Activated CD4-positive, alpha-beta T cell treated with anti-CD3 and anti-CD28 coated beads, Interleukin-2, amount 10 ng/mL, durations not matched to agents 7 days and 5 days (primary cell): ENCODE measurements at places on chromosomes 2 and 18. TPM values are rescaled to one million over a fixed set of nuclear protein-coding genes. Genes with fewer than 3 reads are reported as not detected.

DNA sequence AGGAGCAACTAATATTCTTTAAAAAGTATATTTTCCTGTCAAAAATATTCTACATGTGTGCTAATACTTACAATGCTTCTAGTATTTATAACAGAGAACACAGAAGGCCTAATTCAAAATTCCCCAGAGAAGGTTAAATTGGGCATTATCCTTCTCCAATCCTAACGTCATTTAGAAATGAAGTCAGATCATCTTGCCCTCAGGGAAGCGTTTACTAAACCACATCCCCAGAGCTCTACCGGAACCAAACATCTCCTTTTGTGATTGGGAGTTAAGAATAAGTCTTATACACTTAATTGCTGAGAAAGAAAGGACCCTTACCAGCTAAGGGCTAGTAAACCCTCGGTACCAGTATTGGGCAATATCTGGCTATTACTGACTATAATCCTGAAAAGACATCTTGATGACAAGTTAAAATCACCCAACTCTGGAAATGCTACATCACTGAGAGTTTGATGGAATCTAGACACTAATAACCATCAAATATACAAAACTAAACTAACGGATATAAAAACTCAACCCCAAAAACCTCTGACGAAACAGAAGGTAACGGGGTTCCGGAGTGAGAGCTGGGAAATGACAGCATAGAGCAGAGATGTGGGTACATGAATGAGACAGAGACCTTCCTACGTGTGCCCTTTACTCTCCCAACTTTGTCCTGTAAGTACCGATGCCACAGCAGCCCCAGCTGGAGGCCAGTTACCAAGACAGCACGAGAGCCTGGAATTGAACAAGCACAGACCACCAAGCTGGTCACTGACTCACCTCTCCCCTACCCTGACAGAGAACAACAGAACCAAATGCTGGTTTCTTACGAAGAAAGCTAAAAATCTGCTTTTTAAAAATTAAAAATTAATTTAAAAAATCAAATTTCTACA lies 35.0 kb downstream of the WDSUB1 start:
- no peak for DNase-seq
- no peaks in the 10 kb centered on the region for H3K27me3 ChIP-seq
- peaks cover 2% of the 10 kb centered on the region for H3K4me1 ChIP-seq
- peaks cover 18% of the 10 kb centered on the region for H3K36me3 ChIP-seq

GRCh38 chr18:55982992-55983391 lies 395.0 kb upstream of the TCF4 start:
- no peak overlapping the region for H3K4me3 ChIP-seq
- H3K27me3 ChIP-seq: no peaks in the 10 kb centered on the region
- DNase-seq: no peak
- no peak overlapping the region for H3K27ac ChIP-seq
- no peaks in the 10 kb centered on the region for H3K36me3 ChIP-seq

- no peaks in the 10 kb centered on the region for H3K36me3 ChIP-seq
- no peak for DNase-seq
- H3K4me1 ChIP-seq: peaks cover 5% of the 10 kb centered on the region
- H3K4me3 ChIP-seq: no peak overlapping the region
- no peak overlapping the region for H3K27ac ChIP-seq
Observed at GRCh38 chr18:6731222-6731596, 1.7 kb downstream of the ARHGAP28 start.

- no peaks in the 10 kb centered on the region for H3K36me3 ChIP-seq
- no peak for DNase-seq
- H3K4me3 ChIP-seq: no peak overlapping the region
- no peaks in the 10 kb centered on the region for H3K4me1 ChIP-seq
- H3K27me3 ChIP-seq: peaks cover 14% of the 10 kb centered on the region
Observed at GRCh38 chr2:109670556-109671411, 56.6 kb downstream of the SOWAHC start.

GRCh38 chr2:101887328-101887727 lies 104.4 kb upstream of the IL1R2 start:
- DNase-seq: no peak
- H3K36me3 ChIP-seq: peaks cover 77% of the 10 kb centered on the region
- no peak overlapping the region for H3K4me3 ChIP-seq
- no peaks in the 10 kb centered on the region for H3K27me3 ChIP-seq
- H3K27ac ChIP-seq: no peak overlapping the region

- H3K4me3 ChIP-seq: no peak overlapping the region
- H3K27me3 ChIP-seq: peaks cover 2% of the 10 kb centered on the region
- no peaks in the 10 kb centered on the region for H3K4me1 ChIP-seq
- no peak overlapping the region for H3K27ac ChIP-seq
Observed at GRCh38 chr2:109692013-109692743, 78.0 kb downstream of the SOWAHC start.

- no peak overlapping the region for H3K4me3 ChIP-seq
- H3K36me3 ChIP-seq: peaks cover 8% of the 10 kb centered on the region
- H3K27me3 ChIP-seq: no peaks in the 10 kb centered on the region
- H3K27ac ChIP-seq: peak overlapping the region; percentile 62
Observed at GRCh38 chr2:135791418-135792190, 45.4 kb downstream of the LCT start.

GRCh38 chr2:134791616-134792015 lies 46.8 kb upstream of the ACMSD start:
- H3K36me3 ChIP-seq: no peaks in the 10 kb centered on the region
- no peak for DNase-seq
- H3K27ac ChIP-seq: no peak overlapping the region

DNA sequence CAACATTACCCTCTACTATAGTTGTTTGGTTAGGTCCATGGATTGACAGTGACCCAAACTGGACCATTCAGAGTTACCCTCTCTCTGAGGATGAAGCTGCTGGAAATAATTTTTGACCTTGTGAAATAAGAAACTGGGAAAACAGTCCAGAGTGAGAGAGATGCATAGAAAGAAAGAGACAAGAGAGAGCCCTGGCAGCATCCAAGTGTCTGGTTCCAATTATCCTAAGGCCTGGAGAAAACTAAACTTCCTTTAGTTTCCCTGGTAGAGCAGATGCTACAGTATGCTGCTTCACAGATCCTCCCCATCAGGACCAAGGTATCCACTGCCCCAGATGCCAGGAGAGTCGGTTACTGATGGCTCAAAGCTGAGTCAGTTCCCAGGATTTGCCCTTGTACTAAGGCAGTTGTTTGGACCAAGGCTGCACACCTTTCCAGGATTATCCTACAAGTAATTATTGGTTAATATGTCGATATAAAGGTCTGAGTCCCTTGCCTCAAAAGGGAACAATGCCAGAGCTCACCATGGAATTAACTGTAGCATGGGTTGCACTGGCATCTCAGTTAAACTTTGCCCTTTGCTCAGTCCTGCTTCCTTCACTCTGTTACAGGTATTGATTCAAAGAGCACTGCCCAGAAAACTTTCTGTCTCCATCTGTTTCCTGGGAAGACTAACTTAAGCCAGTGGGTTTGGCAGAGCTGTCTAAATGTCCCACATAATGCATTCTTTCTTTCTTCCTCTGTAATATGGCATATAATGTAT lies 14.6 kb upstream of the CHN1 start:
- no peak overlapping the region for H3K27ac ChIP-seq
- DNase-seq: no peak
- no peak overlapping the region for H3K4me3 ChIP-seq
- H3K4me1 ChIP-seq: no peaks in the 10 kb centered on the region

DNA sequence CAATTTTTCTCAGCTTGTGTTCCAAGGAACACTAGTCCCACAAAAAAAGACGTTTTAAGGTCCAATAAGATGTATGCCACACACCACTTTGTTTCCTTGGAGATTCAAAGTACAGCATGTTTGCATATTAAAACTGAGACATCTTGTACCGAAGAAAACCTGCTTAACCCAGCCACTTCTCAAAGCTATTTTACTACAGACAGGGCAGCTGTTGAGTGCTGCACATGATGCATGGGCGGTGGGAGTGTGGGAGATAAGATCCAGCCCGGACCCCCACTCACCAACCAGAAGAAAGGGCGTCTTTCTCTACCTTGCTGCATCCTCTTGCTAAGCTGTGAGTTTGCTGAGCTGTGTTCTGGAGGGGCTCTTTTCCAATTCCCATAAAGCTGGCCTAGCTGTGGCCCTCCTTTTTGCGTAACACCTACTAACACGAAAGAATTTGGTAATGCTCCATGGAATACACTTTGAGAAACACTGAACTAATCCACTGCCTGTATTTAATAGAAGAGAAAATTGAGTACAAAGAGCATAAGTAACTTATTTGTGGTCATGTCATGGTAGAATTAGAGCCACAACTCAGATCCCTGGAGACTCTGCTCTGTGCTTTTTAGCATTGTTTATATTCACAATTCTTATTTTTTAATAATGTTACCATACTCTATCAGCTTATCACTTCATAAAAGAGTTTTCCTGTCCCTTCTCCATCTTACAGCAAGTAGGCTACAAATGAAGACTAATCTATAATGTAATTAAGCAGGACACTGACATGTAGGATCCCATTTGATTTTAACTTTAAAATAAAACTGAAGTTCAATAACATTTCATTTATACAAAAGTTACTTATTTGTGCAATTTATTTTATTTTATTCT lies 90.0 kb downstream of the PLEKHM3 start:
- H3K27me3 ChIP-seq: no peaks in the 10 kb centered on the region
- no peaks in the 10 kb centered on the region for H3K36me3 ChIP-seq
- DNase-seq: no peak

DNA sequence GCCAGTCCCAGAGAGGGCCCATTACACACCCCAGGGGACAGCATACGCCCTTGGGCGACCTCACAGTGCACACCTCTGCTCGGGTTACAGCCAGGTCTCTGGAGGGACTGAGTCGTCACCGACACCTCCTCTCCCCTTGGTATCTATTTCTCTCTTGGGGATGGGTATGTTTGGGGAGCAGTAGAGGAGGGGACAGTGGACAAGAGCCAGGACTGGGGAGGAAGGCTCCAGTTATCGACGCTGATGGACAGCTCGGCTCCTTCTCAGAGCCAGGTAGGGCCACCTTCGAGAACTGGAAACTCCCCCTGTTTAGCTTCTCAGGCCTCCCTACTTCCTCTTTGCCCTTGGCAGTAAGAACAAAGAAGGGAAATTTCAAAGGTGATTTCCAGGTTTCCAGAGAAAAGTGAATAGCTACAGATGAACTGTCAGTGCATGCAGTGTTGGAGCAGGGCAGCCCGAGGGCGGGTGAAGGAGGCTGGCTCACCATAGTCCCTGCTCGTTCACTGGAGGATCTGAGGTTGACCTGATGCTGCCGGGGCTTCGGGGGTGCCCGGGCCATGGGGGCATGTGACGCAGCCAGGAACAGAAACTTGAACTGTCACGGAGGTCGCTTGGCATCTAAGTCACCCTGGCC lies 4.4 kb upstream of the SEMA4C start:
- H3K4me1 ChIP-seq: peaks cover 20% of the 10 kb centered on the region
- H3K36me3 ChIP-seq: peaks cover 2% of the 10 kb centered on the region
- H3K4me3 ChIP-seq: no peak overlapping the region
- peaks cover 13% of the 10 kb centered on the region for H3K27me3 ChIP-seq

DNA sequence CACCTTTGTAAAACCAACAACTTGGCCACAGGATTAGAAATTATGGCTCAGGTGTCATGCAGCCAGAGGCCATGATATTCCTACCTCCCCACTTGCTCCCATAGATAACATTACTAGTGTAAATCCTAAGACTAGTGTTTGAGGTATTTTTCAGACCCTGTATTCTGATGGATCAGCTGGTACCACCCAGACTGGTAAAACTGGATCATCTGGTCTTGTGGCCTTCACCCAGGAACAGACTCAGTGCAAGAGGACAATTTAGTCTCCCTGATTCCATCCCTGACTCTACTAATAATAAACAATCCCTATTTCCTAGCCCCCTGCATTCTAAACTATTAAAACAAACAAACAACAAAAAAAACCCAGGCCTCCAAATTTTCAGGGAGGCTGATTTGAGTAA lies 121.0 kb downstream of the ALPK2 start:
- DNase-seq: no peak
- no peak overlapping the region for H3K27ac ChIP-seq
- H3K4me1 ChIP-seq: peaks cover under 1% of the 10 kb centered on the region
- H3K27me3 ChIP-seq: peaks cover 2% of the 10 kb centered on the region
- no peaks in the 10 kb centered on the region for H3K36me3 ChIP-seq

DNA sequence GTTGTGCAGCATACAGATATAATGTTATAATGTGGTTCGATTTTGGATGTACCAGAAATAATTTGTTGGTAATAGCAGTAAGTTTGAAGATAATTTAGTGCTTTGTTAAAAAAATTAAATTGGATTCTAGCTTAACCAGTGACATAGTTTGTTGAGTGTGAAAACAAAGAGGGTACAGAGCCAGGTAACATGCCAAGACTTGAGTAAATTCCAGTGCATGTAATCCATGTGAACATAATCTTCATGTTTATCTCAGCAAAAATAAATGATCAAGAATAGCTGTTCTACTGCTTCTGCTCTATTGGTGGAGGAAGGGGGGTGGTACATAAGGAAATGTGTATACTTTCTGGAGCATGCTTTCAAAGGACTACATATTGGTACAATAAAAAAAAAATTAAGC lies 165.8 kb downstream of the DNAH7 start:
- no peaks in the 10 kb centered on the region for H3K4me1 ChIP-seq
- no peak overlapping the region for H3K4me3 ChIP-seq
- no peak for DNase-seq
- no peaks in the 10 kb centered on the region for H3K36me3 ChIP-seq
- peaks cover 11% of the 10 kb centered on the region for H3K27me3 ChIP-seq

DNA sequence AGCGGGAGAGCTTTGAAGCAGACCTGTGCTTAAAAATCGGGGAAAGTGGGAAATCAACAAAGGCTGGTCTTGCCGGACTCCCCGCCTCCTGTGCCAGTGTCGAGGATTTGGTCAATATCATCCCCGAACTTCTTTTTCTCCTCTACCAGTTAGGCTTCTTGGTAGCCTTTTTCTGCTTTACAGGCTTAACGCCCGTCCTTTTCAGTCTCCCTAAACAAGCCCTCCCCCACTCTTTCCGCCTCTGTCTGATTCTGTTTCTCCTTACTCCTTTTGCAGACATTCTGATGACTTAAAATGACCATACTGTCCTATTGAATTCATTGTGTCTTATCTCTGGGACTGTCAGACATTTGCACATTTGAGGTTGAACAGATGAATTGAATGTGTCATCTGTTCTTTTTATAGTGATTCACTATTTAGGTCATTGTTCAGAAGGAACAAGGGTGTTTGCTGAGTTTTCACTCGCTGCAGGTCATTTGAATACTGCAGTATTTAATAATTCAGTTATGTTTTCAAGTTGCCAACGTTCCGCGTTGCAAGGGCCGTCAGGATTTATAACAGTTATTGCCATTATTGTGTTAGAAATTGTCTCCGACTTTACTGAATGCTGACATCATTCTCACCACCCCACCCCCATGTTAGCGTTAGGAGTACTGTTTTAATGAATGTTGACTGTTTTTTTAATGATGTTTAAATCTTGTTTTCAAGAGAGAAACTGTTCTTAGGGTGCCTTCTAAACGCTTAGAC lies 1.1 kb downstream of the ITGAV start:
- no peak for DNase-seq
- H3K36me3 ChIP-seq: no peaks in the 10 kb centered on the region
- peaks cover 27% of the 10 kb centered on the region for H3K4me1 ChIP-seq
- H3K27me3 ChIP-seq: peaks cover 3% of the 10 kb centered on the region
- peak overlapping the region; percentile 83 for H3K4me3 ChIP-seq

HES6 gene
- 3.2 TPM for total RNA-seq

STPG4 gene
- 0.64 TPM for total RNA-seq

ZNF396 gene
- total RNA-seq: 0.77 TPM

HSPE1 gene
- total RNA-seq: 95.6 TPM

OTOS gene
- total RNA-seq: not detected

GPR45 gene
- not detected for total RNA-seq

GALNT5 gene
- total RNA-seq: not detected

PAX3 gene
- not detected for total RNA-seq

KHK gene
- total RNA-seq: 10.6 TPM

NGEF gene
- not detected for total RNA-seq

TEKT4 gene
- not detected for total RNA-seq

TLX2 gene
- 0.40 TPM for total RNA-seq

NT5DC4 gene
- total RNA-seq: not detected
